NCI-H187 treated with DMSO at 0.1 percent for 48 hours (cell line): ENCODE measurements at places on chromosomes 3 and 15.

- no peak for DNase-seq
Observed at GRCh38 chr15:100925480-100925879, 6.3 kb downstream of the LRRK1 start.

GRCh38 chr3:23239211-23240068, 36.3 kb downstream of the UBE2E2 start:
- DNase-seq: no peak

- DNase-seq: no peak
Observed at GRCh38 chr3:24522146-24522579, 27.5 kb upstream of the THRB start.

GRCh38 chr3:2446146-2446545, 347.5 kb downstream of the CNTN4 start:
- DNase-seq: no peak

- no peak for DNase-seq
Observed at GRCh38 chr15:42107473-42107872, 13.1 kb upstream of the PLA2G4D start.

DNA sequence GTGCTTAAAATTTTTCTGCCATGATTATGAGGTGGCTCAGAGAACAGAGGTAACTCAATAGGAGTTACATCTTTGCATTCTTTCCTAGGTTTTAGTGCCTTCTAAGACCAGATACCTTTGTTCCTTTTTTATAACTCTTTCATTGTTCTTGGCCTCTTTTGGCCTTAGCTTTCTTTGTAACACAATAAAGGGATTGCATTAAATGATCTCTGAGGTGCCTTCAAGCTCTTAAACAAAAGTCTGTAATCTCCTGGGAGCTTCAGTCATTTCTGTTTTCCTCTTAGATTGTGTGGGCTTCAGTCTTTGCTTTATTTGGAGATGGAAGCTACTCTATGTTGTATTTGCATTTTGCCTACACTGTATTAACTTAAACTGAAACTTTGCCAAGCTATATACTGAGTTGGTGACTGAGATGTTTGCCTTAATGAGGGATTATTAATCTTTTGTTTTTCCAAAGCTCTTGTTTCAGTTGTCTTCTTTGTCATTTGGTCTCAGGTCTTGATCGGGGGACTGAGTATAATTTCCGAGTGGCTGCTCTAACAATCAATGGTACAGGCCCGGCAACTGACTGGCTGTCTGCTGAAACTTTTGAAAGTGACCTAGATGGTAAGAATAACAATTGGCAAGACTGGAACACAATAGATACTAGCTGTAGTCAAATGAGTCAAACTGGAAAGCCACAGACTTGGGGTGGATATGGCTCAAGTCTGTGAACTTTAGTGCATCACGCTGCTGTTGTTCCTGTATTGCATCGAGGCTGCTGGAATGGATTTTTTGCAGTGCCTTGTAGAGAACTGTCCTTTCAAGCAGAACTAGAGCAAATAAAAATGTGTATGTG, 110.3 kb downstream of the HCN4 start:
- no peak for DNase-seq
